ENCODE measurements at places on chromosomes 1 and 21.

- DNase-seq: no peak
Measured at GRCh38 chr1:15722411-15722810, 13.6 kb upstream of the SLC25A34 start.

- no peak for DNase-seq
Measured at GRCh38 chr1:15598436-15598835, 13.6 kb upstream of the AGMAT start.

- DNase-seq: no peak
Measured at GRCh38 chr1:178465011-178465410, 31.8 kb downstream of the CLEC20A start.

DNA sequence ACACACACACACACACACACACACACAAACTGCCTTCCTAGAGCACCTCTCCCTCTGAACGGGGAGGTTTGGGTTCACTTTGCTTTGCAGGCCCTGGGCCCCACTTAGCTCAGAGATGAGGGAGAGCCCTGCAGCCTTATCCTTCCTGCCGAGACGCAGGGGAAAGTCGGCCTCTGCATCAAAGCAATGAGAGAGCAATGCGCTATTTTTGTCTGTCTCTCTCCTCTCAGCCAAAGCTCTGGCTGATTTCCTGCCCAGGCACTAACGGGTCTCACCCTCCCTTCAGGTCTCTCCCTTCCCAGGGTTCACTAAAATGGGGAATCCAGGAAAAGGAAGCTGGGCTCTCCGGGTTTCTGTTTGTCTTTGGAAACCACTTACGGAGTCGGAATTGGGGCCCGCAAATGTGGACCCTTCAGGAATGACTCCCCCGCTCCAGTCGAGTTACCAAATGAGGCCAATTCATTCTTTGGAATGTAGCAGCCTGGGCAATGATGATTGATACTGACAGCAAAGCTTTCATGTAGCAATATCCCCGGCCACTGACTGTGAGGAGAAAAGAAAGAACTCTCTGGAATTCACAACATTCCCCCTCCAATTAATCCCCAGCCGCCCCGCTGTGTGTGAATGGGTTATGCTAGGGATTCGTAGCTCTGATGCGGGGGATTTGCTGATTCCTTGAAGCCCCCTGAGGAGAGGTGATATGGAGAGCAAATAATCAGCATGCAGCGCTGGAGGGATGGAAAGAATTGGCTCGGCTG, 61.5 kb upstream of the WLS start:
- no peak for DNase-seq

- no peak for DNase-seq
Measured at GRCh38 chr1:211229365-211229759, 29.8 kb upstream of the RCOR3 start.

GRCh38 chr1:30422251-30422650, 301.1 kb downstream of the MATN1 start:
- DNase-seq: no peak

DNA sequence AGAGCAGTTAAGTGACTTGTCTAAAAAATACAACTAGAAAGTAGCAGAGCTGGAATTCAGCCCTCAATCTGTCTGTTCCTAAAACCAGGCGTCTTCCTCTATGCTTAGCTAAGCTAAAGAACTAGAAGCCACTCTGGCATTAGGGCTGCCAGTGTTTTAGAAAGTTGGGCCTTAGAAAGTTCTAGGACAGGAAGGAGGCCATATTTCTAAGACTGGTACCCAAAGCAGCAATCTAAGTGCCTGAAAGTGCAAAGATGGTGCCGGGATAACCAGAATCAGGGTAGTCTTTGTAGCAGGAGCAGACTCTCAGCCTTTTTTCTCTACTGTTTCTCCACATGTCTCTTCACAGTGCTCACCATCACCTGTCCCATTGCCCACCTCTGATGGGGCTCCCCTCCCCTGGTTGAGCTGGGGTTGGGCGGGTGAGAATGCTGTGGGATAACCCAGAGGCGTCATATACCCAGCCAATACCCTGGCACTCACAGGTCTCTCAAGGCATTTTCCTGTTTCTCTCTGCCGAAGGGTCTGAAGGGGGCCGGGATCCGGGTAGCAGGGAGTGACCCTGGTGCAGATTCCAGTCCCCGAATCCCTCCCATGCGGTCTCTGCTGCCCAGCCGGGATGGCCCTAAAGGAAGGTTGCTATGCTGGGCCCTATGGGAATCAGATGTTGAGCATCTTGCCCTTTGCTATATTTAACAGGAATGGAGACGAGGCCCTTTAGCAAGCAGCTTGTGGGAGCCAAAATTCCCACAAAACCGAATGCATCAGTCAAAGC, 1.1 kb upstream of the RCSD1 start:
- DNase-seq: no peak

GRCh38 chr1:47682786-47683350, 245.0 kb downstream of the FOXD2 start:
- no peak for DNase-seq

DNA sequence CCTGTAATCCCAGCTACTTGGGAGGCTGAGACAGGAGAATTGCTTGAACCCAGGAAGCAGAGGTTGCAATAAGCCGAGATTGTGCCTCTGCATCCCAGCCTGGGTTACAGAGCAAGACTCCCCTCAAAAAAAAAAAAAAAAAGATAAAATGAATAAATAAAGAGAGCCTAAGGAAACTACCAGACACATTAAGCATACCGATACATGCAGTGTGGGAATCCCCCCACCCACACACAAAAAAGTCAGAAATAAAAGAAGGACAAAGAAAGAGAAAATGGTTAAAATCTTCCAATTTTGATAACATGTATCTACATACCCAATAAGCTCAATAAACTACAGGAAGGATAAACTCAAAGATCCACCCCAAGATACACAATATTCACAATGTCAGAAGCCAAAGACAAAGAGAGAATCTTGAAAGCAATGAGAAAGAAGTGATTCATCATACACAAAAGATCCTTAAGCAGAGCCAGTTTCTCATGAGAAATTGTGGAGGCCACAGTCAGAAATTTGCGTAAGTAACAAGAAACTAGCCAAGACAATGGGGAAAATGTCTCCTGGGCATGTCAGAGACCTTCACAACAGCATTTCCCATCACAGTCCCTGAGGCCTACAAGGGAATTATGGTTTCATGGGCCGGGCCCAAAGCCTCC, 1197.0 kb downstream of the AMY1C start:
- DNase-seq: no peak

GRCh38 chr1:171286032-171286705, 27.8 kb upstream of the FMO4 start:
- no peak for DNase-seq

DNA sequence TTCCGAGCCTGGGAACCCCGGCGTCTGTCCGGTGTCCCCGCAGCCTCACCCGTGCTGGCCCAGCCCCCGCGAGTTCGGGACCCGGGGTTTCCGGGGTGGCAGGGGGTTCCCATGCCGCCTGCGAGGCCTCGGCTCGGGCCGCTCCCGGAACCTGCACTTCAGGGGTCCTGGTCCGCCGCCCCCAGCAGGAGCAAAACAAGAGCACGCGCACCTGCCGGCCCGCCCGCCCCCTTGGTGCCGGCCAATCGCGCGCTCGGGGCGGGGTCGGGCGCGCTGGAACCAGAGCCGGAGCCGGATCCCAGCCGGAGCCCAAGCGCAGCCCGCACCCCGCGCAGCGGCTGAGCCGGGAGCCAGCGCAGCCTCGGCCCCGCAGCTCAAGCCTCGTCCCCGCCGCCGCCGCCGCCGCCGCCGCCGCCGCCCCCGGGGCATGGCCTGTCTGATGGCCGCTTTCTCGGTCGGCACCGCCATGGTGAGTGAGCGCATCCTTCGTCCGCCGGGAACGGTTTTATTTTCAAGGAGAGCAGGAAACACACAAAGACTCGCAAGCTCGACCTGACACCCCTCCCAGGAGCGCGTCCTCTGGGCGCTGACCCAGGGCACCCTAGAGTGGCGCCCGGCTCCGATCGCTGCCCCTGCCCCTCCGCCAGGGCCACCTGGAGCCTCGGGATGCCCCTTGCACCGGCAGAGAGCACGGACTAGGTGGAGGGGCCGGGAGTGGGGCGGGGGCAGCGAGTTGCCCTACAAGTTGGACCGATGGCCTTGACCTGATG, at the start of gene ABCG1:
ABCG1 (plus strand) TSS at position 305 of the 770 bp plus-strand sequence; CDS start at position 428, 123 bp downstream.
- DNase-seq: no peak

DNA sequence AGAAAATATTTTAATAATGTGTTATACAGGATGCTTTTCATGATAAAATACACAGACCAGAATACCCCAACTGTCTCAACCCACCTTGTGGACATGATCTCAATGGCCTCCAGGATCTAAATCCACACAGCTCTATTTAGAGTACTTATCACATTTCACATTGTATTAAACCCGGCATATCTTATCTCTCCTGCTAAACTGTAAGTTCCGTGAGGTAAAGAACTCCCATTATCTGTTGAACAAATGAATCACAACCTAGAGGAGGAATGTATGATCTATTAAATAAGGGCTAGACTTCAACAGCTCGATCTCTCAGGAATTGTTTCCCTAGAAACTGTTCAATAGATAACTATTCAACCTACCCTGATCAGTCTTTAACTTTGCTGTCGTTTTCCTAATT, 6.9 kb downstream of the ETV3 start:
- no peak for DNase-seq

- DNase-seq: no peak
Measured at GRCh38 chr21:45155910-45156309, 81.5 kb downstream of the ADARB1 start.

GRCh38 chr1:78170859-78171258, 125.1 kb downstream of the GIPC2 start:
- no peak for DNase-seq

- DNase-seq: no peak
Measured at GRCh38 chr1:205604825-205605505, 26.8 kb downstream of the ELK4 start.
